ENCODE measurements at places on chromosomes 6 and 20.

DNA sequence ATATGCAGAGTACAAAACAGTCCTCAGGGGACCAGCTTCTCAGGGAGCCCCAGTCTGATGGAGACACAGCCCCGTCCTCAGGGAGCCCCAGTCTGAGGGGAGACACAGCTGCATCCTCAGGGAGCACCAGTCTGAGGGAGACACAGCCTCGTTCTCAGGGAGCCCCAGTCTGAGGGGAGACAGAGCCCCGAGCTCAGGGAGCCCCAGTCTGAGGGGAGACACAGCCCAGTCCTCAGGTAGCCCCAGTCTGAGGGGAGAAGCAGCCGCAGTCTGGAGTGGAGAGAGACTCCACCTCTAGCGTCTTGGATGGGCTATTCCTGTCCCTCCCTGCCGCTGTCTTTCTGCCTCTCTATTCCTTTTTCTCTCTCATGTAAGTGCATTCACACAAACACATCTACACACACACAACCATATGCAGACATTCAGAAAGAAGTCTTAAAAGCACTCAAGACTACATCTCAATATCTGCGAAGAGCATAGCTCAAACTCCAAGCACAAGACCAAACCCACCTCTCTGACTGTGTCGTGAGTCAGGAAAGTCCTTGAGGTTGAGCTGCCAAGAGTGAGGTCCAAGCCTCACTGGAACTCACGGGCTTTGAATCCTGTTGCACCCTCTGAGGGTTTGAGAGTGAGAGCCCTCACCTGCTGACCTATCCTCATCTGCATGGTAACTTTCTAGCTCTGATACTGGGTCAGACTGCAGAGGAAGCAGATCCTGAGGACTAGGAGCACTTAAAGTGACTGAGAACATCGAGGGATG, 53.1 kb upstream of the SAYSD1 start:
- DNase-seq: no peak

DNA sequence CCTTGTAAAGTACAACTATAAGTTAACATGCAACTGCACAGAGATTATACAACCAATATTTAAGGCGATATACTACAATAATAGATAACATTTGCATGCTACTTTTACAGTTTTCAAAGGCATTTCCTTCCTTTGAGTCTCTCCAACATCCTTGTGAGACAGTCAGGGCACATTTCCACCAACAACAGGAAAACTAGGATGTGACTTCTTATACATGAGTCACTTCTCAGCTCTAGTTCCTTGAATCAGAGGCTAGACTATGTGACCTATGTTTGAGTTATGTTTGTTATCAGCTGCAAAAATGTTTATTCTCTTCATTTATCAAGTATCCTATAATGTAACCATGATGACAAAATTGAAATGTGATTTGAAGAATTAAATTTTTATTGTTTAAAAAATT, 51.7 kb upstream of the TFAP2D start:
- DNase-seq: no peak

DNA sequence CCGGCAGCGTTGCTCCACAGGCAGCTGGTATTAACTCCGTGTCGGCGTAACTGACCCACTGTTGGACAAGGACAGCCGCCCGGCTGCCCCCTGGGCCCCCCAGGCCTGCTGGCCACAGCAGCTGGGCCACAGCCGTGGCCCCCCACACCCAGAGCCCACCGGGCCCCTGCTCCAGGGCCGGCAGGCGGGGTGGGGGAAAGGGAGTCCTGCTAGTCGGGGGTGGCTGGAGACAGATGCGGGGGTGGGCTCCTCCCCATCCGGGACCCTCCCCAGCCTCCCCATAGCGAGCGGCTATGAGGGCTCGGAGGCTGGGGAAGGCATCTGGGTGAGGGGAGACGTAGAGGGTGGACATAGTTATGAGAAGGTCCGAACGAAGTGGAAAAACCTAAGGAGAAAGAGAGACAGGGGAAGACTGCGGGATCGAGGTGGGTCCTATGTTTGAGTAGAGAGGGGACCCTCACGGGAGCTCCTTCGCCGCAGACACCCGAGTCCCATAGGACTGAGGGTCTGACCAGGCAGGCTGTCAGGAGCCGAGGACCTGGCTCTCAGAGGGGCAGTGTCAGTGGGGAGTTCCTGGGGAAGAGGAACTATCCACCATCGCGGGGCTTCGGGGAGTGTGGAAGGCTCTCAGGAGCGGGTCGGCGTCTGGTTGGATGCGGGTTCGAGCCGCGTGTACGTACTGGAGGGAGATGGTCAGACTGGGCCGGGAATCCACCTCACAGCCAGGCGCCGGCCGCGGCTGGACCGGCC, 511 bp downstream of the VARS1 start:
- no peak for DNase-seq

GRCh38 chr6:77131426-77131825, 331.9 kb downstream of the HTR1B start:
- no peak for DNase-seq

DNA sequence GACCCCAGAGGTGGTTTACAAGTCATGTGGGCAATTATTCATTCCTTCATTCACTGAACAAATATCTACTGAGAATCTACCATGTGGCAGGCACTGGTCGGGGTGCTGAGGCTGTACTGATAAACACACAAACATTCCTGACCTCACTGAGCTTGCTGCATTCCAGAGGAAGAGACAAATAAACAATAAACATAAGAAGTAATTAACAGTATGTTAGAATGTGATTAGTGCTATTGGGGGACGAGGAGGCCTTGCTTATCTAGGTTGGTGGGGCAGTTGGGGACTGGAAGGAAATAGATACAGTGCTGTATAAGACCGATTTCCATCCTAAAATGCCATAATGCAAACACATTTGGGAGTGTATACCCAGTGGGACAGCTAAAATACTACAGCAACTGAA, 44.1 kb downstream of the MAK start:
- DNase-seq: no peak

GRCh38 chr20:50799890-50800550, 5.2 kb downstream of the BCAS4 start:
- DNase-seq: no peak

DNA sequence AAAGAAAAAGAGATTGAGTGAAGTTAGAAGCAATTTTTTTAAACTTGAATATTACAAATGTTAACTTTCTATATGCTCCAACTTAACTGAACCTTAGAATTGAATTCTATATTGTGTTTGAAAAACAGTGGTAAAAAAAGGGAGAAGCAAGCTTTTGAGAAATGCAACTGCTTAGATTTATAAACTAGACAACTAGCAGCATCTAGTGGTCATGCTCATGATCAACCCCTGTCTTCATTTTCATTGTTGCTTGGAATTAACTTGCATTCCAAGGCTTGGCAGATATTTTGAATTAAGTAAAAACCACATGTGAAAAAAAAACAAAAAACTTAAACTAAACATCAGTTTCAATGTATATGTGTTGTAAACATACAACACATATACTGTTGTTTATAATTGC, 113.1 kb downstream of the C6orf58 start:
- no peak for DNase-seq

DNA sequence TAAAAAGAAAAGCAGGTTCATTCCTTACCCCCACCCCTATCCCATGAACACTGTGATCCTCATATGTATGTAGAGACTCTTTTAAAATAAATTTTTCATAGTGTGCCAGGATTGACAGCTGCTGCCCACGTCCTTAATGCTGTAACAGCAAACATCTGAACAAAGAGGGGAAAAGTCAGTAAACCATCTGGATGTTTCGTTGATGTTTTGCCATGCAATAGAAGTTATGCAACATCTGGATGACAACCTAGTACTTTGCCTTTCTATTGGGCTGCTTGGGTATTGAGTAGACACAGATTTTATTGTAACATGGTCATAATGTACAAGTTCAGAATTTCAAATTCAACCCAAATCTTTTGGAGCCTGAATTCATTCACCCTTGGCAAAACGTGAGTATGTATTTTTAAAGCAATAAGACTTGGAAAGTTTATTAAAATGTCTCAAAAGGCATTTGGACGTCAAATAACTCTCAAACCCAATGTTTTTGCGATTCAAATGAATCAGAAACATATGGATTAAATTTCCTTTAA, 500.3 kb downstream of the DHX35 start:
- no peak for DNase-seq

DNA sequence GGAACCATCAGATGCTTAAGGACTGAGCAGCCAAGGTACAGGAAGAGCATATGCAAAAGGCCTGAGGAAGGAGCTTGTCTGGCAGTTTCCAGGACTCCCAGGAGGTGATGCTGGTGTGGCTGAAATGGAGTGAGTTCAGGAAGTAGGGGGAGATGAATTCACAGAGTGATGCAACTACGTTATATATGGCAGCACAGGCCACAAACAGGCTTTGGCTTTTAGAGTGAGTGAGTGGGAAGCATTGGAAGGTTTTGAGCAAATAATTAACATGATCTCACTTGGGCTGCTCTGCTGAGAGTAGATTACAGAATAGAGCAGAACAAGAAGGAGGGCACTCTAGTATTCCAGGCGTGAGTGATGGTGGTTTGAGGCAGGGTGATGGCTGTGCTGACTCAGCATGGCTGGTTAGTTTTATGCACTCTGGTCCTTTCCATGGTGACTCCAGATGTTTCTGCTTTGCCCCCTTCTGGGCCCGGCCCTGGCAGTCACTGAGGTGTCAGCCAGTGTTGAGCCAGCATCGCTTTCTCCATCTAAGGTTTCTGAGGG, 6.5 kb downstream of the BTN2A2 start:
- DNase-seq: no peak

DNA sequence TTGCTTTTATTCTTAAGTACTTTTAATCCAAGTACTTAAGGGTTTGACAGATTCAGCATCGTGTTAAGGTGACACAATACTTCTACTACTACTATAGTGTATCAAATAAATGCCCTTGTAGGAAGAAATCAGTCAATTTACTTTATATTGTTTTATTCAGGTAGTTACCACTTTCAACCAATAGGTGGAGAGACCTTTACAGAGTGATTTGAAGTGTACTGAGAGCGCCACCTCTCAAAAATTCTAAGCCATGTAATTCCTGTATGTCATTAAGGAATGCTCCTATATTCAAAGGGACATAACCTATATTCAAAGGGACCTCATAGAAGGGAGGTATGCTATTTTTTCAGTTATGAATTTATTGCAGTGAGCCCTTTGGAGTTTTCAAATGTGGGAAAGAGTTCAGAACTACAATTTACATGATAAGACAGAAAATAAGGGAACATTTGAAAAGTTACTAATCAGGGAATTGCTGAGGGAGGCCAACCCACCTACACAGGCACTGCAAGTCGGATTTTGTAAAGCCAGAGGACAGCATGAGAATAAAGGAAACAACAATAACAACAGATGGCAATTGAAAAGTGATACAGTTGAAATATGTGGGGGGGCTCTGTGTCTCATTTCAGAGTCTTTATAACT, 955.6 kb downstream of the TBC1D32 start:
- DNase-seq: no peak

GRCh38 chr6:122012578-122012977, 386.9 kb upstream of the HSF2 start:
- no peak for DNase-seq

DNA sequence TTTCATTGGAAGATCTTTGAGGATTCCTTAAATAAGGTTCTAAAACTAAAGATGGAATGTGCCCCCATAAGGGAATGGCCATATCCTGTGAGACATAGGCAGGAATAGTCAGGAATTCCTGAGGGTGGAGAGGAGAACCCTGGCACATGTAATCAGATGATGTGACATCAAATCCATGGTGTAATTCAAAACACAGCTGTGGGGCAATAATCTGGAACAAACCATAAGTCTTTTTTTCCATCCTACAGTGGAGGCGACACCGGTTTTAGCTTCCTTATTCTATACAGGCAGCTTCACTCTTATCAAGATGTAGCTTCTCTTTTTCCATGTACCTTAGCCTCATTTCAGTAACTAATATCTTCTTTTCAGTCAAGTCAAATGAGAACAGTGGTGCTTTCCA, 133.6 kb upstream of the CITED2 start:
- DNase-seq: no peak

DNA sequence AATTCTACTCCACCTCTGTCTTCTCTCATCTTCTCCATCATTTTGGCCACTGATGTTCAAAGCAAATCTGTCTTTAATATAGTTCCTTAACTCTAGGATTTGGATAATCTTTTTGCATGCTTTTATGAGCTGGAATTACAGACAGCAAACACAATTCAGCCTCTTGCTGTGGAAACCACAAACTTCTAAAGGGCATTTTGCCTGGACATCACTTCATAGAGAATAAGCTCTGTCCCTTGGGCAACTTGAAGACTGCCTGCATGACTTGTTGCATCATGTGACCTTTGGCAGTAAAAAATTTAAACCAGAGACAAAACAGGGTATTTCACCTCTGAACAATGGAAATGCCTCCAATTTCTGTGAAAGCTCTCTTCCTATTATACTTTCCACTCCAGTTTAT, 74.1 kb upstream of the HDDC2 start:
- no peak for DNase-seq

GRCh38 chr6:8628063-8628462, 192.7 kb upstream of the SLC35B3 start:
- no peak for DNase-seq

DNA sequence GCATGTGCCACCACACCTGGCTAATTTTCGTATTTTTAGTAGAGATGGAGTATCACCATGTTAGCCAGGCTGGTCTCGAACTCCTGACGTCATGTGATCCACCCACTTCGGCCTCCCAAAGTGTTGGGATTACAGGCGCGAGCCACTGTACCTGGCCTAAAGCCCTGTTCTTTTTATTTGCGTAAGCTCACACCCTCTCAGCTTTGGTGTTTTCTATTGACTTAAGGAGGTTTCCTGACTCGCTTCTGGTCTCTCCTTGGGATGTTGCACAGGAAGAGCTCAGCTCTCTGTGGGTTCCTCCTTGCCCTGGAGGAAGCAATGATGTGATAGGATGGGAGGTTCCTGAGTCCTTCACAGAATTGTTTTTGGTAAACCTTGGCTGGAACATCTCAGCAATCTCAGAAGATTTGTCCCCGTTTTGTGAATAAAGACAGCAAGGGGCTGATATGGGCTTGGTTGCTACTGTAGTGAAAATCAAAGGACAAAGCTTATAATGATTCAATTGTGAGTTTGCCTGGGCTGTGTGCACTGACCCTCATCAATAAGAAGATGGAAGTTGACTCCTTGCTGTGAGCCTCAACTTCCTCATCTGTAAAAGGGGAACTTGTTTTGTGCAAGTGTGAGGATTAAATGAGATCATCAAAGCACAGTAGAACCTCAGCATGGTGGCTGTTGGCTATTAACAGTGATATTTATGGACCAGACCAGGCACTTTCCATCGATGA, 27.0 kb downstream of the TOX2 start:
- DNase-seq: no peak

DNA sequence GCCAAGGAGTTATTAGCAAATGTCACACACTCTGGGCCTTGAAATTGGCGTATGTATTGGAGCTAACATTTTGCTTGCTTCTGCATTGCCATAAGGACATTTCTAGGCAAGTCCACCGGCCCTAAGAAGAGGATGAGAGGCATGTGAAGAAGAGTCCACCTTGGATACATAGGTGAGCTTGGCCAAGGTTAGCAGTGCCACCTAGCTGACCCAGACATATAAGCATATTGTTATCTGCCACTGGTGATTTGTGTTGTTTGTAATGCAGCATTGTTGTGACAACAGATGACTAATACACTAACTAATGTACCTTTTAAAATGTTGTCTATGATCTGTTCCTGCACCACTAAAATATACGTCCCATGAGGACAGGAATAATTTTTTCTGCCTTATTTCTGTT, 24.8 kb upstream of the HLA-DQA2 start:
- DNase-seq: no peak

- DNase-seq: no peak
Measured at GRCh38 chr6:18161431-18161830, 6.2 kb downstream of the KDM1B start.

- DNase-seq: no peak
Measured at GRCh38 chr6:125123468-125124048, 30.0 kb upstream of the TPD52L1 start.

Measured in activated CD8-positive, alpha-beta memory T cell treated with anti-CD3 and anti-CD28 coated beads for 48 hours (primary cell).